Caco-2 (cell line): ENCODE measurements at places on chromosomes 1 and 21. TPM values are rescaled to one million over a fixed set of nuclear protein-coding genes. Genes with fewer than 3 reads are reported as not detected.
A peak's percentile ranks its signal among the peaks of the same experiment; 100 is the strongest.

GRCh38 chr1:94004924-94005323, 95.7 kb upstream of the GCLM start:
- H3K27ac ChIP-seq, result no peak overlapping the region
- H3K27me3 ChIP-seq, result no peaks in the 10 kb centered on the region
- H3K36me3 ChIP-seq, result no peaks in the 10 kb centered on the region
- DNase-seq, result no peak
- H3K4me1 ChIP-seq, result no peaks in the 10 kb centered on the region

GRCh38 chr1:216907100-216907499, 183.9 kb upstream of the ESRRG start:
- no peak overlapping the region for H3K27ac ChIP-seq
- no peak overlapping the region for H3K4me3 ChIP-seq
- no peaks in the 10 kb centered on the region for H3K36me3 ChIP-seq
- no peaks in the 10 kb centered on the region for H3K27me3 ChIP-seq
- no peak for DNase-seq
- H3K4me1 ChIP-seq, result peaks cover 37% of the 10 kb centered on the region

GRCh38 chr21:38027901-38028498, 111.7 kb upstream of the KCNJ6 start:
- no peaks in the 10 kb centered on the region for H3K36me3 ChIP-seq
- H3K27me3 ChIP-seq, result no peaks in the 10 kb centered on the region
- no peak for DNase-seq
- H3K4me3 ChIP-seq, result no peak overlapping the region

DNA sequence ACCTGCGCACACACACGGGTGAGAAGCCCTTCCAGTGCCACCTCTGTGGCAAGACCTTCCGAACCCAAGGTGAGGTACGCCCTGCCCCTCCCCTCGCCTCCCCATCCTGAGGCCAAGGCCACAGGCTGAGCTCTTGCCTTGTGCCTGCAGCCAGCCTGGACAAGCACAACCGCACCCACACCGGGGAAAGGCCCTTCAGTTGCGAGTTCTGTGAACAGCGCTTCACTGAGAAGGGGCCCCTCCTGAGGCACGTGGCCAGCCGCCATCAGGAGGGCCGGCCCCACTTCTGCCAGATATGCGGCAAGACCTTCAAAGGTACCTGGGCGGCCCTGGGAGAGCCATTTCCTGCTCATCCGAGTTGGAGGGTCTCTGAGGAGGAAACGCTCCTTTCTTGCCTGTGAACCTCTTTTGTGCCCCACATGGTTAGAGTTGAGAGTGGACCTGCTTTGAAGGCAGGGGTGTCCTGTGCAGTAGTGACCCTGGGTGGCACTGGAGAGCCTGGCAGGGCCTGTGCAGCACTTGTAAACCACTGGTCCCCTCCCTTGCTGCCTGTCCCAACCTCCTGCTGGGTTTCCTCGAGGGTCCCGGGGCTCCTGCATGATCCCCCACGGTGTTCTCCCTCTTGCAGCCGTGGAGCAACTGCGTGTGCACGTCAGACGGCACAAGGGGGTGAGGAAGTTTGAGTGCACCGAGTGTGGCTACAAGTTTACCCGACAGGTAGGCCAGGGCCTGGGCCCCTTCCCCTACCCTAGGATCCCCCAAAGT, 8.5 kb downstream of the ZBTB48 start:
- no peak for DNase-seq
- H3K27ac ChIP-seq, result no peak overlapping the region
- H3K36me3 ChIP-seq, result peaks cover 2% of the 10 kb centered on the region; the same call in 1 of the 2 replicates

DNA sequence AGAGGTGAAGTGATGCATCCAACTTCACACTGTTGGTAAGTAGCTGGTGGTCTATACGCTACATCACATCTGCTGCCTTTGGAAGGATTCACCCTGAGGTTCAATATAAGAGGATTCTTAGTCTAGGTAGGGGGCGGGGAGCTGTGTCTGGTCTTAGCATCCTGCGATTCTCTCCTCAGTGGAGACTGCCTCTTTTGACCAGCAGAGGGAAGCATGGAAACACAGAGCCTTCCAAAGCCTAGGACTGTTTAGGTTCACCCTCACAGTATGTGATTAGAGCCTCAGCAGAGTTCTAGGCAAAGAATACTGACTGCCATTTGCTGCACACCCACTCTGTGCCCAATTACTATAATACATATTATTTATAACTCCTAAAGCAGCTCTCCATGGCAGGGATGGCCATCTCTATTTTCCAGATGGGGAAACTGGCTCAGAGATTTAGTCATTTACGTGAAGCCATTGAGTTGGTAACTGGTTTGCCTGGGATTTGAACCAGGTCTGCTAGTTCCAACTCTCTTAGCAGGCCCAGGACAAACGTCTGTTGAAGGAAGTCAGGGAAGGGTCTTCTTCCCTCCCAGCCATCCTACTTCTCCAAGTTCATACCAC, 28.9 kb upstream of the EFCAB14 start:
- no peak overlapping the region for H3K27ac ChIP-seq
- no peaks in the 10 kb centered on the region for H3K27me3 ChIP-seq
- no peaks in the 10 kb centered on the region for H3K36me3 ChIP-seq
- H3K4me3 ChIP-seq, result no peak overlapping the region
- peak; percentile 66 for DNase-seq

- peak; percentile 34 for DNase-seq
- no peaks in the 10 kb centered on the region for H3K36me3 ChIP-seq
These were observed 1.5 kb downstream of the ZNF684 start for GRCh38 chr1:40532844-40533424.

DNA sequence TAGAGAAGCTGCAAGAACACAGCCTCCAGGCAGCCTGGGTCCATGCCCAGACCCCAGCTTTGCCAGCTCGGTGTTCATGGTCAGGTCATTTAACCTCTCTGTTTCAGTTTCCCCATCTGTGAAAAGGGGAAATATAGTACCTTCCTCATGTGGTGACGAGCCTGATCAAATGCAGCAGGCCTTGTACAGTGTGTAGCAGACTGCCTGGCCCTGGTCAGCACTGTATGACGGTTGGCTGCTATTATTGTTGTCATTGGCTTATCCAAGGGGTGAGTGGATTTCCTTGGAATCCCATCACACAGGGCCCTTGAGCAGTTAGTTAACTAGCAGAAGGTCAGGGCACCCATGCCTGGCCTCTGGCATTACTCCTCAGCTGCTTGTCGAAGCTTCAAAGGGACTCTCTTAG, 6.6 kb upstream of the TMEM51 start:
- H3K27ac ChIP-seq, result no peak overlapping the region
- H3K27me3 ChIP-seq, result no peaks in the 10 kb centered on the region
- H3K4me1 ChIP-seq, result peaks cover 12% of the 10 kb centered on the region
- no peak for DNase-seq
- H3K4me3 ChIP-seq, result no peak overlapping the region

- no peaks in the 10 kb centered on the region for H3K36me3 ChIP-seq
- no peaks in the 10 kb centered on the region for H3K4me1 ChIP-seq
- no peak overlapping the region for H3K27ac ChIP-seq
- H3K4me3 ChIP-seq, result no peak overlapping the region
- H3K27me3 ChIP-seq, result 0 out of 2 replicates have a peak, but pooled peaks cover 1% of the 10 kb centered on the region
These were observed 228.9 kb downstream of the TNR start for GRCh38 chr1:175514387-175514953.

Gene NECTIN4
- total RNA-seq, result 0.20 and 0.74 TPM in 2 replicates

Gene VANGL2
- 3.2 and 3.4 TPM in 2 replicates for total RNA-seq

Gene LORICRIN
- not detected in 2 replicates for total RNA-seq

Gene PAPPA2
- 0.02 and 0.18 TPM in 2 replicates for total RNA-seq
